HTR-8/SVneo (cell line): ENCODE measurements at places on chromosomes 16 and 17.
A peak's percentile ranks its signal among the peaks of the same experiment; 100 is the strongest.

DNA sequence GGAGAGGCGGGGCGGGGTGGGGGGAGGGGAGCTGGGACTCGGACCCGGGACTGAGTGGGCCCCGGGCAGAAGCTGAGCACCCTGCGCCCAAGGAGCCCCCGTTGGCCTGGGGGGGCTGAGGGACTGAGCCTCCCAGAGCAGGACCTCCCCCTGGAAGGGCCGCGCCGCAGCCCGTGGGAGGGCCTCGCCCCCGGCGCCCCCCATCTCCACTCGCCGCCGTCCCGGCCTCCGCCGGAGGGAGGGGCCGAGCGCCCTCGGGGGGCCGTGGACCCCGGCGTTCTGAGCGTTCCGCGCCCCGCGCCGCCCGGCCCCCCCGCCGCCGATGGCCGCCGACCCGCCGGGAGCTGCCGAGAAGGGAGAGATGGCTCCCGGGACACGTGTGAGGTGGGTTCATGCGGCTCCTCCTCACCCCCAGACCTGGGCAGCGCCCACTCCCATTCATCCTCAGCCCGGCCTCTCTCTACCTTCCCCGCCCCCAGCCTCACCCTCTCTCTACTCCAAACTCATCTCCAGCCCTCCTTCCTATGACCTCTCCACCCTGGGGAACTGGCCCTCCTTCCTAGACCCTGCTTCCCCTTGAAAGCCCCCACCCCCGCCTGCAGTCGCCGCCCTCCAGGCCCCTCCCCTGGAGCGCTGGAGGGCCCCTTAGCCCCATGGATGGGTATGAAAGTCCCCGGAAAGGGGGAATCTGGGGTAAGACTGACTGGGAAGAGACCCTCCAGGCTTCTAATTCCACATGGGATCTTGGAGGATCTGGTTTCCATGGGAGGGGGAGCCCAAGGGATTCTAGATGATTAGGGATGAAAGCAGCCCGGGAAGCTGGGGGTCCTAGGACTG lies 922 bp downstream of the FBXL19 start:
- no peak for DNase-seq

DNA sequence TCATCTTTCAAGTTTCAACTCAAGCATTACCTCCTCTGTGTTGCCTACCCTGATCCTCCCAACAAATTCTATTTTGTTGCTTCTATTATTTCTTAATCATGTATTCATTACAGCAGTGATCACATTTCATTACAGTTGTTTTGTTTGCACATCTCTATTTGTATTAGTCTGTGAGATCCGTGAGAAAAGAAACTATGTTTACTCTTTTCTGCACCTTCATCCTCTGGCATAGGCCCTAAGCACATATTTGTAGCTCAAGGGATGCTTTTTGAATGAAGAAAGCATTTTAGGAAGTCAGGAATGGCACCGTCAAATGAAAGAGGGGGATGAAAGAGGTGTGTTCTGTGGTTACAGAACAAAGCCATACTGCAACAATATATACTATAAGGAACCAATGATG lies 110.5 kb downstream of the SHISA6 start:
- DNase-seq, result no peak

GRCh38 chr17:223723-224471 lies 42.4 kb upstream of the DOC2B start:
- no peak for DNase-seq

GRCh38 chr16:68406458-68407152 lies 41.7 kb downstream of the SMPD3 start:
- no peak for DNase-seq

- DNase-seq, result no peak
Observed at GRCh38 chr17:66943484-66943883, 21.0 kb upstream of the CACNG4 start.

DNA sequence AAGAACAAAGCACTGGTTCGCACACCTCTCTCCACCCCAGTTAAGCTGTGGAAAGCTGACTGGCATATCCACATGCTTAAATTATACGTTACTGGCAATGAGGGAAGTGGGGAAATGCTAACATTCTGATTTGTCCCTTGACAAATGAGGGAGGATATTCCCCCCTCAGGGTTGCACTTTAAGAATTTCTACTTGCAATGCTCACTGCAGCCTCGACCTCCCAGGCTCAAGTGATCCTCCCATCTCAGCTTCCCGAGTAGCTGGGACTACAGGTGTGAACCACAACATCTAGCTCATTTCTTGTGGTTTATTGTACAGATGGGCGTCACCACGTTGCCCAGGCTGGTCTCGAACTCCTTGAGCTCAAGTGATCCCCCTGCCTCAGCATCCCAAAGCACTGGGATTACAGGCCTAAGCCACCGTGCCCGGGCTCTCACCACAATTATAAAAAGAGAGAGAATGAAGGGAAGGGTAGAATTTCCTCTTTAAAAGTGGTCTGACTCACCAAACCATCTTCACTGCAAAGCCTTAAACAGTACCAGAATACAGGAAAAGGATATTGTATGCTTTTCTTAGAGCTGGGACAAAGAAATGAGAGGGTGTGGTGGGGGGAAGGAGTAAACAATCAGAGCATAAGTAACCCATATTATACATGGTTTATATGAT lies 38.9 kb downstream of the KANSL1 start:
- no peak for DNase-seq

DNA sequence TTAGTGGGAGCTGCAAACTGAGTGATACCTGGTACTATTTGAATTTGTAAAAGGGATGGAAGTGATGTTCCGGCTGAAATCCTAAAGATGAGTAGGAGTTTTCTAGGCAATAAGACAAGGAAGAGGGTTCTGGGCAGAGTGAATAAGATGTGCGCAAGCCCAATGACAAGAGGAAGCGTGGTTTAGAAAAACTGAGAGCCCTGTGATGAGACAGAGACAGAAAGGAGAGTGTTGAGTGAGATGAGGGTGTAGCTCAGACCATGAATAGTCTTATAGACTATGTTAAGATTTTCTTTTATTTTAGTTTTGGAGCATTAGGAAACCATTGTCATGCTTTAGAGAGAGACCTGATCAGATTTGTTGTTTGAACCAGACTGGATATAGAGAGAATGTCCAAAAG lies 50.2 kb downstream of the COX10 start:
- no peak for DNase-seq

GRCh38 chr16:81107511-81107910 lies 11.3 kb upstream of the GCSH start:
- no peak for DNase-seq

DNA sequence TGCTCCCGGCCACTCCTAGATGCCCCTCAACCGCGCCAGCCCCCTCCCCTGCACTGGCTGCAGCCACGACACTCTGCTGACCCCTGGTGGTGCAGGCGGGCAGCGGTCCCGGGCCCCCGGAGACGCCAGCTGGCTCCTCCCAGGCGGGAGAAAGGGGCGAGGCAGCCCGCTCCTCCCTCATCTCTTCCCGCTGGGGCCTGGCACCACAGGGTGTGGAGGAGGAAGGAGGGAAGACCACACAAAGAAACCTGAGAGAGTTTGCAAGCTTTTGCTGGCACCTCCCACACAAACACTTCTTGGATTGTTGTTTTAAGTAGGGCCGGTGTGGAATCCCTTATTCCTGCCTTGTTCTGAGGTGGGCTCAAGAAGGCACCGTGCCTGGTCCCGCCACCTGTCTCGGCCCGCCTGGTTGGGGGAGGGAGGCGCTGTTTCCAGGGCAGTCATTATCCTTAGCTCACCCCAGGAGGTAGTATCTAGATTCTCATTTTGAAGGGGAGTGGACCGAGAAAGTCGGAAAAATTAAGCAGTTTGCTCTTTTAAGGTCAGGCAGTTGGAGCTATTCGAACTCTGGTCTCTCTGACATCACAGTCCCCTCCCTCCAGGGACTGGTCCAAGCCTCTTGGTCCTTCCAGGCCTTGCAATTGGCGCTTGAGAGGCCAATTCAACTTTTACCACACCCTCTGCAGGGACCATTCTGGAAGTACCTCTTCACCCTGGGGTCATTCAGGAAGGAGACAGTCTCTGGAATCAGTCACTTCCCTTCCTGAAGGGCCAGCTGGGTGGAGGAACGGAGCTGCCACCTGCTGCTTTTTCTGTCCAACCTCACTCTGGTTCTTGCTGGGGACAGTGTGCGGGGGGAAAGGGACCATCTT lies 959 bp upstream of the ANKRD13B start:
- DNase-seq, result peak; percentile 92

DNA sequence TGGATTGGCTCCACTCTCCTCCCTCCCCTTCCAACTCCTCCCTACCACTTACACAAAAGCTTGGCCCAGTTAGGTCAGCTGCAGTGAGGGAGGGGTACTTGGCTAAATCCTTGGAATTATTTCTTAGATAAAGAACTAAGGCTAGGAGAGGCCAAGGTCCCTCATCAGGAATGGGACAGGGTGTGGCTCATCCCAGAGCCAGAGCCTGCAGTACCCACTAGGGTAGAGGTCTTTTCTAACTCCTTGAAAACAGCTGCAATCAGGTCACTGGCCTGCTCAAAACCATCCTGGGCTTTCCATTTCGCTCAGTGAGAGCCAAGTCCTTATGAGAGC lies 1.9 kb upstream of the SLC46A1 start:
- DNase-seq, result no peak

- DNase-seq, result no peak
Observed at GRCh38 chr16:28309811-28310311, 17.5 kb downstream of the SBK1 start.

DNA sequence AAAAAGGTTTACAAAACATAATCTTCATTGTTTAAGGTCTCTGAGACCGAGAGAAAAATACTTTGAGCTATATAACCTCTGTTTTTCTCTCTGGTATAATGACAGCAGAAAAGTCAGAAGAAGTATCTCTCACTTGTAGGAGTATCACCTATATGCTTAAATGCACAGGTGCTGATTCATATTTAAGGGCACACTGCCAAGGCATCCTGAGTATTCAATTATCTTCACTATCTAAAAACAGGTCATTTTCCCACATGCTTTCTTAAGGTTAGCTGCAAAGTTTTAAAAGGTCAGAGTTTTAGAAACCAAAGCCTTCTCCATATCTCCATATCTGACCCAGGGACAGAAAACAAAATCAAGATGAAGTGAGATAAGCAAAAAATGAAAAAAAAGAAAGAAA lies 99.3 kb upstream of the C17orf78 start:
- DNase-seq, result no peak

DNA sequence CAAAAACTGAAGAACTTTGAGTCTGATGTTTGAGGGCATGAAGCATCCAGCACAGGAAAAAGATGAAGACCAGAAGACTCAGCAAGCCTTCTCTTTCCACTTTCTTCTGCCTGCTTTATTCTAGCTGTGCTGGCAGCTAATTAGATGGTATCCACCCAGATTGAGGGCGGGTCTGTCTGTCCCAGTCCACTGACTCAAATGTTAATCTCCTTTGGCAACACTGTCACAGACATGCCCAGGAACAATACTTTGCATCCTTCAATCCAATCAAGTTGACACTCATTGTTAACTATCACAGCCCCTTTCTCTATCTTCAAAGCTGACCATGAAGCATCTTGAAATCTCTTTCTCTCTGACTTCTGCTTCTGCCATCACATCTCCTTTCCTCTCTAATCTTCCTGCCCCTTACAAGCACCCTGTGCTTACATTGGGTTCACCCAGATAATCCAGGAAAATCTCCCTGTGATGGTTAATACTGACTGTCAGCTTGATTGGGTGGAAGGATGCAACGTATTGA lies 115.9 kb upstream of the CDH13 start:
- no peak for DNase-seq

GRCh38 chr16:13018026-13018425 lies 116.6 kb downstream of the SHISA9 start:
- DNase-seq, result no peak

DNA sequence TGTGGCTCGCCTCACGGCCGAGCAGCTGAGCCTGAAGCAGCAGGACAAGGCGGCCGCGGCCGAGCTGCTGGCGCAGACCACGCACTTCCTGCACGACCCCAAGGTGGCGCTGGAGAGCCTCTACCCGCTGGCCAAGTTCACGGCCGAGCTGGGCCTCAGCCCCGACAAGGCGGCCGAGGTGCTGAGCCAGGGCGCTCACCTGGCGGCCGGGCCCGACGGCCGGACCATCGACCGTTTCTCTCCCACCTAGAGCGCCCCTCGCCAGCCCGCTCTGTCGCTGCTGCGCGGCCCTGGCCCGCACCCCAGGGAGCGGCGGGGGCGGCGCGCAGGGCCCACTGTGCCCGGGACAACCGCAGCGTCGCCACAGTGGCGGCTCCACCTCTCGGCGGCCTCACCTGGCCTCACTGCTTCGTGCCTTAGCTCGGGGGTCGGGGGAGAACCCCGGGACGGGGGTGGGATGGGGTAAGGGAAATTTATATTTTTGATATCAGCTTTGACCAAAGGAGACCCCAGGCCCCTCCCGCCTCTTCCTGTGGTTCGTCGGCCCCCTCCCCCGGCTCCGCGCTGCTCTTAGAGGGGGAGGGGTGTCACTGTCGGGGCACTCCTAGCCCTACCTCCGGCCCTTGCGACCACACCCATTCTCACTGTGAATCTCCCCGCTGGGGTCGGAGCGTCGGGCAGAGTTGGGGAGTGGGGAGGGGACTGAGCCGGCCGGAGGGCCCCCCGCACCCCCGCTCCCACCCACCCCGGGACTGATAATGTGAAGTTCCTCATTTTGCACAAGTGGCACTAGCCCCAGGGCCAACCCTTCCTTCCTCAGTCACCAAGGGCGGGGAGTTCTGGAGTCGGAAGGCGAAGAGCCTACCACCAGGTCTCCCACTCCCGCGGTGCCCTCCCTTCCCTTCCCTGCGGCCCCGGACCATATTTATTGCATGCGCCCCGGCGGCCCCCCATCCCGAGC lies 4.0 kb downstream of the HIC1 start:
- no peak for DNase-seq

- no peak for DNase-seq
Observed at GRCh38 chr16:30904114-30904780, 7.8 kb downstream of the CTF1 start.

DNA sequence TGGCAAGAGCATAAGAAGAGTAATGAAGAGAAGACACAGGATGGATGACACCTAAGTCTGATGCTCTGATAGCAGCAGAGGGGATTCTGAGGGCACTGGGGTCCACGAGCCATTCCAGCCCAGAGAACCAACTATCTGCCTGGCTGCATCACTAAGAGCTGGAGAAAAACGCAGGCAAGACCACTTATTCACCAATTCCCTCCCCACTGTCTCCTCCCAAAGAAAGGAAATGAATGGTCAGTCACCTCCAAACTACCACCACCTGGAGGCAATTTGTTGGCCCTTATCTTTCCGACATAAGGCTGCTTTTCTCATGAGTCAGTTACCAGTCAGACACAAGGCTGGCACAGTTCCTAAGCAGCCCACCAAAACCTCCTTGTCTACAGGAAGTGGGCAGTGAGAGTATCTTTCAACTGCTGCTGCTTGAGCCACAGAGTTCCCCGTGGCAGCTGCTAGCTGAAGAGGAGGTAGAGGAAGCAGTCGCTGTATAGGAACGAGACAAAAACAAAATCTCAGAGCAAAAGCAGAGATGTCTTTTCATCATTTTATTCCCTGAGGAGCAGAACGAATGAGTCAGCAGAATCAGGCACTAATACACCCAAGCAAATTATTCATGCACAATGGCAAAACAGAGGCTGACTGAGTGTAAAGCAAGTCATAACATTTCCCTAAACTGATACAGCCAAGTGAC lies 111.1 kb downstream of the SMG6 start:
- DNase-seq, result peak; percentile 84

- DNase-seq, result no peak
Observed at GRCh38 chr17:6040504-6040903, 29.7 kb upstream of the WSCD1 start.
